ENCODE measurements at places on chromosomes 2 and 18.

DNA sequence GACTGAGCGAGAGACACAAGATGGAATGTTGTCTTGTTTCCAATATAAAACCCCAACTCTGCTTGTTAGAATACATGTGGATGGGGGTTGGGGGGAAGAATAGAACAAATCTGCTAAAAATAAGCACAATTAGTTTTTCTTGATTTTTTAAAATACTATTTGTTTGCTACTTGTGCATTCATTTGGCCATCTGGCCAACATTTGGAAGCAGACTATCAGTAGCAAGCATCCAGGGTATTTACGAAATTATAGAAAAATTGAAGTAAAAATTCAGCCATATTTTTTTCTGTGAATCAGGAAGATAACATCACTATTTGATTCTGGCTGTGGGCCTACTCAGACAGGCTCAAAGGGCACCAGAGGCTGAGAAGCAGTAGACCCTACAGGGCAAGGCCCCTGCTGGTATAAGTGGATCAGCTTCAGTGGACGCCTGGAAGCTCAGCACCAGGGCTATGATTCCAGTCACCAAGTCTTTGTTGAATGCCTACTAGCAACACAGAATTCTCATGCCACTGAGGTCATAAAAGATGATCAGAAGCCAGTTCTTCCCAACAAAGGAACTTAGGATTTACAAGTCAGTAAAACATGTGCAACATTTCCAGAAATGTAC lies 133.9 kb downstream of the CCBE1 start:
- DNase-seq: no peak

- no peak for DNase-seq
Observed at GRCh38 chr2:161159456-161160225, 587 bp upstream of the TANK start.

DNA sequence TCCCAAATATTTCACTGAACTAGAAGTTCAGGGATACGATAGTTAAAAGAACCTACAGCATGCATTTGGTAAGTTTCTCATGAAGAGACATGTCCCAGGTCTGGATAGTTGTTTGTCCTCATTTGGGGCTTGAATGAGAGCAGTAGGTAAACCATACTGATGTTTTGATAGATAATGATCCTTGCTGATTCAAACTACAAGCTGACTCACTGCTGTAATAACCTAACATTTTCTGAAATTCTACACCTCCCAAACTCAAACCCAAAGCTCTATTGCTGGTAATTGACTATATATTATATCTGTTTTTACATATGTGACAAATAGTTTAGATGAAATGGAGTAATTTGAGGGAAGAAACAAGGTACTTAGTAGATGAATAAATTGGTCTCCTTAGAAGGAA lies 154.1 kb upstream of the BOD1L2 start:
- DNase-seq: no peak

GRCh38 chr2:163736433-163737189 lies 803 bp upstream of the FIGN start:
- DNase-seq: peak; percentile 68

DNA sequence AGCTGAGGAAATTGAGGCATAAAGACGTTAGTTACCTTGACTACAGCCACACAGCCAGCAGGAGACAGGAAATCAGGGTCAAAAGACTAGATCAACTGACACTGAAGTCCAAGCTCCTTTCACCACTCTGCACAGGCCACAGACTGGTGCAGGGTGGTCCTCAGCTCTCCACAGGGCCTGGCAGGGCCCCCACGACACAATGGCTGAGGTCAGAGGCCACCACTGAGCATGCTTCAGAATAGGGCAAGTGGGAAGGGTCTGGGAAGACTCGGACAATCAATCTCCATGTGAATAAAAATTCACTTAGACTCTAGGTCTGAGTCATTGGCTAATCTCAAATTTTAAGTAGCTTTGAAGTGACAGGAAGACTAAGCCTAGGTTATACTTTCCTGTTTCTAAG lies 201.7 kb downstream of the ALK start:
- DNase-seq: no peak

DNA sequence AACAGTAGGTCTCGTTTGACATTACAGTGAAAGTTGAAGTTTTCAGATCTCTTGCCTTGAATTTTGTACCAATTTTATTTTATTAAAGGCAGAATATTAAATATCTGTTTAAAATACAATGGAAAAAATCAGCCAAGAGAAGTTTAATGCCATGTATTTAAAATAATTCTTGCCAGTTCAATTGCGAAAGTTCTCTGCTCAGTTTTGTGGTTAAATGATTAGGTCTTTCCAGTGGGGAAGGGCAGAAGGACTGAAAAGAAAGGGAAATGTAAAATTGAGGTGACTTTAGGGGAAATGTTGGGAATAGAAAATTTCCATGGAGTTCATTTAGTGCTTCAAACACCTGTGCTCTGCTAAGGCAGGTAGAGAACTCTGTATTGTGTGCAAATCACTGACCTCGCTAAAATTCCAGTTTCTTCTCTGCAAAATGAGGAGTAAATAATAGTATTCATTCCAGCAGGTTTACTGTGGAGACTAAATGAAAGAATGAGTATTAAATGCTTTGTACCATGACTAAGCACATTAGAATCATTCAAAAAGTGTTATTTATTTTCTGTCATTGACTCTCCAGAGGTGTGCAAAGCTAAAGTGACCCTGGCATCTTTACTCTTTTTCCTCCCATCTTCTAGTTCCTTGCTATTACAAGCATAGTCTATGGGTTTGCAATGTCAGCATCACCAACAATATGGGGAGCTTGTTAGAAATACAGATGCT lies 74.4 kb downstream of the KIAA1328 start:
- no peak for DNase-seq
